NCI-H2081 treated with DMSO at 0.1 percent for 48 hours (cell line): ENCODE measurements at places on chromosomes 5 and 9.
A peak's percentile ranks its signal among the peaks of the same experiment; 100 is the strongest.

GRCh38 chr9:101307051-101307450 is 77.8 kb downstream of the BAAT start:
- no peak for DNase-seq

- DNase-seq: no peak
These were observed 76.0 kb upstream of the CD180 start for GRCh38 chr5:67272453-67273130.

- no peak for DNase-seq
These were observed 13.5 kb downstream of the ADRB2 start for GRCh38 chr5:148839960-148840359.

DNA sequence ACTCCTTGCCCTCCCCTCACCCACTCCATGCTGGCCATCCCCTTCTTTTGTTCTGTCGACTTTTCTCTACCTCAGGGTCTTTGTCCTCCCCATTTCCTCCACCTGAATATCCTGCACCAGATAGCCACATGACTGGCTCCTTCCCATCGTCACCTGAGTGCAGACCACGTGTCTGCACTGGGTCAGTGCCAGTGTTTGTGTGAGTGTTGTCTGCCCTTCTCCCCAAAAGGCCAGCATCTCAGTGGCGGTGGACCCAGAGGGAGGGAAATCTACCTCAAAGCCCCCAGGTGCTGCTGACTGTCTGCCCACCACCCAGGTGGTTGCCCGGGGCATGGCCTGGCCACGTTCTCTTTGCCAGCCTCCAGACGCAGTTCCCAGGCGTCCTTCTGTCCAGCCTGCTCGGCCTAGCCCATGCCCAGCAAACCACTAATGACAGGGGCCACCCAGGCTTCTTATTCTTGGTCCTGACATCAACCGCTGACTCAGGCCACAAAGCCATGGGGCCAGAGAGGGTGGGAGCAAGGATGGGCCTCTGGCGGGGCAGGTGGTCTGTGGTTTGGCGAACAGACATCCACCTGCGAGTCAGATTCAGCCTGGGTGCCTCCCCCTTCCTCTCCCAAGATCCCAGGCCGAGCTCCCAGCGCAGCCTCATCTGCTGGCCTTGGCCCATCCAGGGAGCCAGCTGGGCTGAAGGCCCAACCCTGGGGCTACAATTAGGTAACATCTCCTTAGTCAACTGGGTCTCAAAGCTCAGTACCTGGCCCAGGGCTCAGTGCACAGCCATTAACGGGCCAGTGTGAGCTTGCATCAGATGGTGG is 5.5 kb upstream of the NINJ1 start:
- DNase-seq: no peak

GRCh38 chr5:93101661-93102060 is 479.4 kb downstream of the NR2F1-AS1 start:
- no peak for DNase-seq

DNA sequence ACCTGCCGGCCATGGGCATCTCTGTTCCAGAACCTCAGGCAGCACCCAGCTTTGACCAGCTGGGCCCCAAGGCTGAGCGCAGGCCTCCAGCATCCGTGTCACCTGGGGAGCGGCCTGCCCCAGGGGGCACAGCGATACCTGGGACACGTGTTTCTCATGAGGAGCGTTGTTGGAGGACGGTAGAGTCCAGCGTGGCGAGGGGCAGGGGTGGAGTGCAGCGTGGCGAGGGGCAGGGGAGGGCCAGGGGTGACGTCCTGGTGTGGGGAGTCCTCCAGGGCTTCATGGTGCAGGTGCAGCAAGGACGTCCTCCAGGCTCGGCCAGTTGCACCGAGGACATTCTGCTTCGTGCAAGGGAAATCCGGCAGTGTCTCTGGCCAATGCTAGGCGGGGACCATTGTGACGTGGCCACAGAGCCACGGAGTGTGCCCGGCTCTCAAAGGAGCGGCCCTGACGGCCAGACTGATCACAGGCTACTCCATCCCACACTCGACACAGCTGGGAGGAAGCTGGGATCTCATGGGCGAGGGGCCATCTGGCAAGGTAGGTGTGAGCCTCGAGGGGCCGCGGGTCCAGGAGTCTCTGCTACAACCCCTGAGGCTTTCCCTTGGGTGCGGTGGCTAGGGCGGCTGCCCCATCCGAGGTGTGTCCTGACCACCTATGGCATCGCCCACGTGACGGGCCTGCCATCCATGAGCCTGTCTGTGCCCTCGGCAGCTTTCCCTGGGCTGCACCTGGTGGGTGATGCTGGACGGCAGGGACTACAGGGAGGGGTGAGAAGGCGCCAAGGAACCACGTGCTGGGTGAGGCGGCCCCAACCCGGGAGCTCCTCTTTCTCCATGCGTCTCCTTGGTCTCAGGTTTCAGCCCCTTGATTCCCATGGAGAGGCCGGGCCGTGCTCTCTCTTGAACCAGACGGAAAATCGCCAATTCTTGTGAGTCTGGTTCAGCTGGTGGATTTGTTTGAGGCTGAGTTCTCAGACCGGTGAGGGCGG is 33.8 kb downstream of the SLC9A3 start:
- DNase-seq: no peak

DNA sequence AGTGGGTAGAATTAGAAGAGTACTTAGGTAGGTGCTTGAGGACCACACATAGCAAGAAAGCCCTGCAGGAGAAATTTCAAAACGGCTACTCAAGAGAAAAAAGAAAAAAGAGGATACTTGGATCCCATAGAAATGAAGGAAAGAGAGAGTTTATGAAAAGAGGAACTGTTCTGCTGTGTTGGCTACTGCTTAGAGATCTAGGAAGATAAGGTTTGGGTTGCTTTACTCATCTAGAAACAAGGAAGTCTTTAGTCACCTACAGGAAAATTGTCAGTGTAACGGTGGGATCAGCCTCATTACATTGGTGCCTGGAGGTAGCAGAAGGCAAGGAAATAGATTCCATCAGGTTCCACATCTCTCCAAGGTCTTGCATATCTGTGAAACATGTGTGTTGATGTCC is 14.8 kb upstream of the C5orf46 start:
- DNase-seq: no peak

DNA sequence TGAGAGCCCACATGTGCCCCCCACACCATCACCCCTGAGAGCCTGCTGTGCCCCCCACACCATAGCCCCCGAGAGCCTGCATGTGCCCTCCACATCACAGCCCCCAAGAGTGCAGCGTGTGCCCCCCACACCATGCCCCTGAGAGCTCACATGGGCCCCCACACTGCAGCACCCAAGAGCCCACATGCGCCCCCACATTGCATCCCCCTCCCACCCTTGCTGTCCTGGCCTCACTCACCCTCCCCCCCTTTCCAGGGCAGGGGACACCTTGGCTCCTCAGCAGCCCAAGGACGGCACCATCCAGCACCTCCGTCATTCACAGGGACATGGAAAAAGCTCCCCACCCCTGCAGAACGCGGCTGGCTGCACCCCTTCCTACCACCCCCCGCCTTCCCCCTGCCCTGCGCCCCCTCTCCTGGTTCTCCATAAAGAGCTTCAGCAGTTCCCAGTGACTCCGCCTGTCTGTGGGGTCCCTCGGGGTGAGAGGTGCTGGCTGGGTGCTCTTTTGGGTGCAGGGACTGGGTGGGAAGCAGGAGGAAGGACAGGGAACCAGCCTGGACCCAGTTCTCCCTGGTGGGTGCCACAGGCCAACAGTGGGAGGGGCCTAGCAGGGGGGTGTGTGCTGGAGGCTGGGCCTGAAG is 5.0 kb downstream of the LCN1 start:
- DNase-seq: no peak

GRCh38 chr9:129422843-129423192 is 198.1 kb downstream of the C9orf50 start:
- no peak for DNase-seq

- DNase-seq: peak; percentile 51
These were observed 780.7 kb downstream of the NR2F1-AS1 start for GRCh38 chr5:92800365-92800764.

GRCh38 chr5:179217356-179217755 is 127.9 kb downstream of the ADAMTS2 start:
- DNase-seq: no peak

DNA sequence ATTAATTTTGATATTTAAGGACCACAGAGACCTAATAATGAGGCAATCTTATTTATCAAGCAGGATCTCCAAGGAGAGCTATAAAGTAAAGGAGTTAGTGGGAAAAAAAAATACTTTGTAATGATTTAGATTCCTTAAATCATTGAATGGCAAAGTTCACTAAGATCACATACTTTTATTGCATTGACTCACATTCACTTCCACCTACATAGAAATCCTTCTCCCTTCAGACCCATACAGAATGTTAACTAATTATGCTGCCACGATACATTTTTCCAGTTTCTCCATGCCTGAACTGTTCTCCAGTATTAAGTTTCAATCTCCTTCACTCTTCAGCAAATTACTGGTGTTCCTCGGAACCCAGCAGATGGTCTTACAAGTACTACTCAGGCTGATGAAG is 388.7 kb downstream of the EFNA5 start:
- no peak for DNase-seq

DNA sequence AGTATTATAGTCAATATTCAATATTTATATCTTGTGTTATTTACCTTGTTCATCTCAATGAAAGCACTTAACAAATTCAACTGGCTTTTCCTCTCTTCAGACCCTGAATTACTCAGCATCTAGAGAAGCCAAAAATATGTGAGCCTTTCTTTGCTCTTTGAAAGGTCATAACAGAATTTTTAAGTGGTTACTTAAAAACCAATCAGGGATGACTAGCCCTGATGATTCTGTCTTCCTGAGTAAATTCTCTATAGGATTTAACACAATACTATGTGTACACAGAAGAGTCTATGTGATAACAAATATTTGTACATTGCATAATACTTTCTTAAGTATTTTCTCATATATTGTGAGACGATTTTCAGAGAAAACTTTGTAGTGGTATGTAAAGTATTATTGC is 546.3 kb downstream of the MAT2B start:
- no peak for DNase-seq

- DNase-seq: no peak
These were observed 34.0 kb upstream of the FGF1 start for GRCh38 chr5:142719836-142720370.

- no peak for DNase-seq
These were observed 174.8 kb downstream of the OLFM1 start for GRCh38 chr9:135262248-135262647.

GRCh38 chr9:34546834-34547827 is 24.3 kb upstream of the ENHO start:
- no peak for DNase-seq

DNA sequence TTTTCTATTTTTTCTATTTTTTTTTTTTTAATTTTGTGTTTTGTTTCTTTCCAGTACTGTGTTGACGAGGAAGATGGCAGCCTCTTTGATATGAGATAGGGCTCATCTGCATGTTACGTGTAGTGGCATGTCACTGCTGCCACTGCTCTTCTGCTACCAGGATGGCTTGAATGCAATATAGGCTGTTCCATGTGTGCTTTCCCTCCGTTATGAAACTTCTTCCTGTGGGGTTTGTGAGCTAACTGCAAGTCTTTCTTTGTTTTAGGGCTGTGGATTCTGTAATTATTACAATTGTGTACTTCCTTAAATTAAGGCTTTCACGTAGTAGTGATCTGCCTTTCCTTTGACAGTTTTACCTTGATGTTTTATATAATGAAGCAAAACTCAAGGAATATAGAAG is 184.6 kb downstream of the KDM4C start:
- DNase-seq: no peak

DNA sequence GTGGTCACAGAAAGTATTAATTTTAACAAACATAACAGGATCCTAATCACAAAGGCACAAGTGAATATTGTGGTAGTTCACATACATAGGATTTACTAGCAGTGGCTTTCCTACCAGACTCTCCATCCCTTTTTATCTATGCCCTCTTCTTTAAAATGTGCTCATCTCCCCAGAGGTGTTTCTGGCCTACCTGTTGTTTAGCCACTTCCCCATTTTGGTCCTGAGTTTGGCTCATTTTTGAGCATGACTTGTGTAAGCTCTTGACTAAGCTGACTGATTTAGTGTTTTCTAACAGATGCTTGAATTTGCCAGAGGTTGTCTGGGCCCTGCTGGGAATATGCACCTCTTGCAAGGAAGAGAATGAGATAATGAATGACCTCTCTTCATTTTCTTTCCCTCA is 517.7 kb upstream of the CLINT1 start:
- no peak for DNase-seq

GRCh38 chr5:52656569-52657246 is 131.0 kb upstream of the ITGA1 start:
- DNase-seq: no peak

- no peak for DNase-seq
These were observed 101.5 kb downstream of the GCNT1 start for GRCh38 chr9:76560481-76560922.

DNA sequence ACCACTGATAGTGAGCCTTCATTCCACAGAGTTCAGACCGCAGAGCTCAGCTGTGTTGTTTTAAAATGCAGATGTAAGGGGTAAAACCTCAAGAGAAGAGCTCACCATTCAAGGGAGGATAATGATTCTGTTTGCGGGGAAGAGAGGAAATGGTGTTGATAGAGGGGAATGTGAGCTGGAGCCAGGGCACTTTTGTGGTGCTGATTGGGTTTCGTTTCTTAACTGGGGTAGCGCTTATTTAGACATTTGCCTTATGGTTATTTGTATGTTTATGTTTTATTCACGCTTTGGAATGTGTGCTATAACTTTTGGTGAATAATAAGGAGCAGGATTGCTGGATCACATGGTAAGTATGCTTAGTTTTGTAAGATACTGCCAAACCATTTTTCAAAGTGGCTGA is 42.5 kb downstream of the STXBP1 start:
- DNase-seq: no peak

GRCh38 chr5:137563646-137564397 is 64.7 kb upstream of the SPOCK1 start:
- DNase-seq: no peak

DNA sequence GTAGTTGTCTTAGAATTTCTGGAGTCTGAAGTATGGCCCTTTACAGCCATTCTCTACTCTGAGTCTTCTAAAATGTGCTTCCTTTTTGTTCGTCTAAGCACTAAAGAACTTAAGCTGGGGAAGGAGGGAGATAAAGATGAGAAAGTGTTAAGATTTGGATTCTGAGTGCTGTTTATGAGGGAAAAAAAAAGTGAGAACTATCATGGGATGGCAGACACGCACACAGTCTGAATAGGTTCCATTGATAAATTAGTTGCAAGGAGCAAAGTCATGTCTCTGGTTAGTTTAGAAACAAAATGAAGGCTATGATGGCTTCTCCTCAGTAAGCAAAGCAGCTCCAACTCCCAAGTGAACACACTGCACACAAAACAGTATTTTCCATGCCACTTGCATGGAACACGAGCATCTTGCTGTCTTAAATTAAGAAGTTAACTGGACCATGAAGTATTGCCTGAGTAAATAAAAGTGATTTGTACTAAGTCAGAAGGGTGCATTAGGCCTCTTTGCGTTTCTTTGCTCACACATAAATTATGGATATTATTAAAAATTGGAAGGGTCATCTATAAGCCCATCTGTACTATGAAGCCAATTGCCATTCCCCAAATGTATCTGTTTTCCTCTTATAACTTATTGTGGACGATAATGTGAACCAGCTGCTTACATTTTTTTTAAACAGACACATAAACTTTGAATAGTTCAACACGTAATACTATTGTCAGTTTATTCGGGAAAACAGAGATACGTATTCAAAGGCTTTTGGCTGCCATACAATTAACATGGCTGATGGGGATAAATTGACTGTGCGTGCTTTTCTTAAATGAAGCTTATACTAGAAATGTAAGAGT is 199.3 kb downstream of the SGCD start:
- DNase-seq: no peak
